ENCODE measurements at places on chromosomes 12 and 14.

- DNase-seq: no peak
Measured at GRCh38 chr14:104574978-104575583, 4.5 kb upstream of the C14orf180 start.

GRCh38 chr12:107322063-107322462 is 228.7 kb upstream of the CRY1 start:
- peak; percentile 22 for DNase-seq

DNA sequence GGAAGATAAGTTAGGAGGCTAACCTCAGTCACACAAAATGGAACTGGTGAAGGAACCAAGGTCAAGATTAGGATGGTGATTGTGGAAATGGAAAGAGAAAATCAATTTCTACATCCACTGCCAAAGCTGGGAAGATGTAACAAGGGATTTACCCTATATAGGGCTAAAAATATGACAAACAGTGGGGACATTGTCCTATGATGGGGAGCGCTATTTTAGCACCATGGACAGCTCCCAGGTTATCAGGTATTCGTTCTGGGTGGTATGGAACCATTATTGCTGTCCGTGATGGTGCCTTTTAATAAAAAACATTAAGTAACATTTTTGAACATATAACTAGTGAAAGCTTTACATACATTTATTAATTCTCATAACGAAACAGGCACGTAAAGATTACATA is 124.0 kb downstream of the NDUFA12 start:
- DNase-seq: no peak

GRCh38 chr14:67393689-67394088 is 18.3 kb downstream of the PLEK2 start:
- DNase-seq: no peak

DNA sequence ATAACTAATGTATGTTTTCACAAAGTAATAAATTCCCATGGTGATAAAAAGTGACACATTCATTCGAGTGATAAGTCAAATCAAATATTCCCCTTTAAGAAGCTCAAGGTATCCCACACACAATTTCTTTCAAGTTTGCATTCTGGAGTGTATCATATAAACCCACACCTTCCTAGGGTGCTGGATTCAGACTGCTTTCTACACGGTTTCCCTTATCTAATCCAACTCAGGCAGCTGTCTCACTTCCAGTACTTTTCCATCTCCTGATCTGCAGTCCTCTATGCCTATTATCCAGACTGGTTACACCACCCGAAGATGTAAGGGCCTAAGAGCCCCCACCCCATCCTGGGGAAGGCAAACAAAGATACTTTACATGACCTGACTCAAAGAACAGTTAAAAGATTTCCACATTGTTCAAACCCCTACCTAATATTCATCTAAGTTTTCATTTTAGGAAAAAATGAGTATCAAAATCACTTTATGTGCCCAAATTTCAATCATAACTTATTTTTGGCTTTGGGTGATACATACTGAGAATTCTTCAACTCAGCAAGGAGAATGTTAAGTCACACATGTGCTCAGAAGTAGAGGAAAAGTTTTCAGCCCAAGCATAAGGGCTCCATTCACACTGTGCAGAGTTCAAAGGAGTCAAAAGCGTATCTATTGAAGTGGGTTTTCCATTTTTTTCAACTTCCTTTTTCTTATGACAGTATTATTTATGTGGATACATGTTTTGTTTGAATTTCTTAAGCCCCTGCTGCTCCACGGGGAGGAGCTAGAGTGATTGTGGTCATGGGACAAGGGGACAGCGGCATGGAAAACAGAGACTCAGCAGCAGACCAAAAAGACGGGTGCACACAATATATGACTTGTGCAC is 41.8 kb downstream of the CORO1C start:
- peak; percentile 75 for DNase-seq

DNA sequence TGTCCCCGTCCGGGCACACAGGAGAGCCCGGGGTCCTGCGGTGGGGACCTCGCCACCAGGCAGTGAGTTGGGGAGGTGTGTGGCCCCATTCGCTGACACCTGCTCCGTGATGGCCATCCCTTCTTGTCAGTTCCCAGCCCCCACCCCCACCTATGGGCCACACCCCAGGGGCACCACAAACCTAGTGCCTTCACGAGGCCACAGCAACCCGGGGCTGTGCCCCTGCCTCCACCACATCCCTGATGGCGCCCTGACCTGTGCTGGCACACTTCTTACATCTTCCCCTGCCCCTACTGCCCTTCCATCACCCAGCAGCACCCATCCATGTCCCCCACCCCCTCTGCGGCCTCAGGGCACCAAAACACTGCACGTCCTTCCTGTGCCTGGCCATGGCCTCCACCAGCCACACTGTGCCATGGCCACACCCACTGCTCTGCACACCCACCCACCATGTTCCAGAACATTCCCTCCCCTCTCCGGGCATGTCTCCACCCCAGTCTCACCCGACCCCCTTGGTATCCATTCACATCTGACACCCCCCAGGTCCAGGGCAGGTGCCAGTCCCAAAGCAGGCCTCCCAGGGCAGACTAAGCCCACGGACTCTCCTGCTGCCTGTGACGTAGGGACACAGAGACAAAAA is 24.4 kb downstream of the JAG2 start:
- no peak for DNase-seq

DNA sequence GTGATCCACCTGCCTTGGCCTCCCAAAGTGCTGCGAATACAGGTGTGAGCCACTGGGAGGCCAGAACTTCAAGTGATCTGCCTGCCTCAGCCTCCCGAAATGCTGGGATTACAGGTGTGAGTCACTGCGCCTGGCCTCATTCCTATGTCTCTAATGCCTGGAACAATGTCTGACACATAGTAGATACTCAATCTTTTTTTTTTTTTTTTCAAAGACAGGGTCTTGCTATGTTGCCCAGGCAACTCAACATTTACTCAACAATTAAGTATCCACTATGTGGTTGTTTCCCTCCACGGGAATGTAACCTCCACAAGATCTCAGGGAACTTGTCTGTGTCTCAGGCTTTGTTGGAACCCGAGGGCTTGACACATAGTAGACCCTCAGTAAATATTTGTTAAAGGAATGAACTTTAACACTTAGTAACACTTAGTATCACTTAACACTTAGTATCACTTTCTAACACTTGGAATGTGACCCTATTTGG is 3.0 kb upstream of the TMEM120B start:
- DNase-seq: no peak

DNA sequence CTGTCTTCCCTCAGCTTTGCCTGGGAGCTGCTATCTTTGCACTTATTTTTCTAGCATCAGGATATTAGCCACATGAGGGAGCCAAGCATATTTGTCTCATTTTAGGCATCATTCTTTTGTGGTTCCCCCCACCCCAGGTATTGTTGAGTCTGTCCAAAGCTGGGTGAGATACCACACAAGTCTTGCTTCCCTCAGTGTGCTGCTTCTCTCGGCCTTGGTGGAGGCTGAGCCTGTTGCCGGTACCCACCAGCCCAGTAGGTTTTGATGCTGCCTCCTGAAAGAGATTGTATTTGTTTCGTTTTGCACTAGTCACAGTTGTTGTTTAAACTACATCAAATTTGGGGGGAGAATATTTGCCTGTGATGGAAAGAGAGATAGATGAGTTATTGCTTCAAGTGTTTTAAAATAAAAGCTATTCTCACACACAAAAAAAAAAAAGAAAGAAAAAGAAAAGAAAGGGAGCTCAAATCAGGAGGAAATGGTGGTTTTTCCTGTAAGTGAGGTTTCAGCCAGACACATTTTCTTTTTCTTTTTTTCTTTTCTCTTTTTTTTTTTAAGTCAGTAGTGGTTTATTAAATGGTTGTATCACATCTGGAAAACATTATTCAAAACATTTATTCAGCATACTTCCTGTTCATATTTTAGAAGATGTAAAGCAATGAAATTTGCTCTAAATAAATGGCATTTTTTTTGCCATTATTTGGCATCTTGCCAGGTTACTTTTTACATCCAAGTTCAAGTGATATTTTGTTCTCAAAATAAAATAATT is 58.5 kb downstream of the SLC4A8 start:
- no peak for DNase-seq

DNA sequence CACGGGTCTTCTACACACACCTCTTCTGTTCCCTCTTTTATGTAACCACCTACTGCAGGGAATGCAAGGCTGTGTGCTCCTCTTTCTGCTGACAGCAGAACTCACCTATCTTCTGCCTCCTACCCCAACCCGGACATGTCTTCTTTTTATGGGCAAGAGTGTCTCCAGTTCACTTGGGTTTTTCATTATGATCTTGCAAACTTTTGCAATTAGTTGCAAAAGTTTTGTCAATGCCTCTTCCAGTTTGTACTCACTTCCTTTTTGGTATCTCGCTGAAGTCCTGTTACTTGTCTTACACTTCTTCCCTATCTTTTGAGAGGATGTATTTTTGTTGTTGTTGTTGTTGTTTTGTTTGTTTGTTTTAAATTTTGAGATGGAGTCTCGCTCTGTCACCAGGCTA is 50.6 kb downstream of the DRAM1 start:
- no peak for DNase-seq

- no peak for DNase-seq
Measured at GRCh38 chr12:102865821-102866615, 51.0 kb downstream of the PAH start.

DNA sequence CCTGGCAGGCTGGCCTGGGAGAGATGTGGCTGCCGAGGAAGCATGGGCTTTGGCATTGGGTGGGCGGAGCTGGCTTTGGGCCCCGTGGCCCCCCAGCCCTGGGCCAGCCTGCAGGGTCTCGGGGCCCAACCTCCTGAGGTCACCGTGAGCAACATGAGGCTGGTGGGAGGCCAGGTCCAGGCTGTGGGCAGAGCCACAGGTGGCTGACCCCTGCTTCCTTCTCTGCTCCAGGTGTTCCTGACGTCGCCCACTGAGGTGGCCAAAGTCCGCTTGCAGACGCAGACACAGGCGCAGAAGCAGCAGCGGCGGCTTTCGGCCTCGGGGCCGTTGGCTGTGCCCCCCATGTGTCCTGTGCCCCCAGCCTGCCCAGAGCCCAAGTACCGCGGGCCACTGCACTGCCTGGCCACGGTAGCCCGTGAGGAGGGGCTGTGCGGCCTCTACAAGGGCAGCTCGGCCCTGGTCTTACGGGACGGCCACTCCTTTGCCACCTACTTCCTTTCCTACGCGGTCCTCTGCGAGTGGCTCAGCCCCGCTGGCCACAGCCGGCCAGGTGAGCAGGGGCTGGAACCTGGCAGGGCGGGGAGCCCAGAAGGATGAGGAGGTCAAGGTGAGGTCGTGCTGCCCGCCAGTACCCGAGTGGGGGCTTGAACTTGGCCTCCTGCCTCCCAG is 5.5 kb downstream of the SLC25A47 start:
- DNase-seq: no peak

DNA sequence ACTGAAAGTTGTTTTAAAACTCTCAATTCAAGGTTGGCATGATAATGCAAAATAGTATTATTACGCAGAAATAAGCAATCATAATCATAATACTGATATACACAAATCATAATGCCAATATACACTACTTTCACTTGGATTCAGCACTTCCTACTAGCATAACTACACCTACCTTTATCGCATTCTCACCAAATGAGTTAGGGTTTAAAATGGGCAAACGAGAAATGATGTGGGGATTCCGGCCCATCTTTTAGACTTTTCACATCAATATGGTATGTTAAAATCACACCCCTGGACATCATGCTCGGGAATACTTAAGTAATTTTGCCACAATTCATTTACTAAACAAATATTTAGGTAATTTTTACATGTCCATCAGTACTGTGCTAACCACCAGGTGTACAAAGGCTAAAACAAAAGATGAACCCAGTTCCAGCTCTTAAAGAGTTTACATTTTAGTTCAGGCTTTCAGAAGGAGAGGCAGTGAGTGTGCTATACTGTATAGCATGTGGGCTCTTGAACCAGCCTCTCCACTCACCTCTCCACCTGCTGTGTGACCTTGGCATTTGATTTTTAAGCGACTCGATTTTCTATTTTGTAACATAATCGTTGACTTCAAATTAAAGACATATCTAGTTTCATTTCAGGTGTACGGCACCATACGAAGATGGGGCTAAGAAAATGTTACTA is 1.1 kb upstream of the USP15 start:
- no peak for DNase-seq

GRCh38 chr12:111927346-111927745 is 85.3 kb downstream of the MAPKAPK5 start:
- DNase-seq: no peak

GRCh38 chr14:98956181-98956580 is 315.8 kb downstream of the BCL11B start:
- DNase-seq: no peak

DNA sequence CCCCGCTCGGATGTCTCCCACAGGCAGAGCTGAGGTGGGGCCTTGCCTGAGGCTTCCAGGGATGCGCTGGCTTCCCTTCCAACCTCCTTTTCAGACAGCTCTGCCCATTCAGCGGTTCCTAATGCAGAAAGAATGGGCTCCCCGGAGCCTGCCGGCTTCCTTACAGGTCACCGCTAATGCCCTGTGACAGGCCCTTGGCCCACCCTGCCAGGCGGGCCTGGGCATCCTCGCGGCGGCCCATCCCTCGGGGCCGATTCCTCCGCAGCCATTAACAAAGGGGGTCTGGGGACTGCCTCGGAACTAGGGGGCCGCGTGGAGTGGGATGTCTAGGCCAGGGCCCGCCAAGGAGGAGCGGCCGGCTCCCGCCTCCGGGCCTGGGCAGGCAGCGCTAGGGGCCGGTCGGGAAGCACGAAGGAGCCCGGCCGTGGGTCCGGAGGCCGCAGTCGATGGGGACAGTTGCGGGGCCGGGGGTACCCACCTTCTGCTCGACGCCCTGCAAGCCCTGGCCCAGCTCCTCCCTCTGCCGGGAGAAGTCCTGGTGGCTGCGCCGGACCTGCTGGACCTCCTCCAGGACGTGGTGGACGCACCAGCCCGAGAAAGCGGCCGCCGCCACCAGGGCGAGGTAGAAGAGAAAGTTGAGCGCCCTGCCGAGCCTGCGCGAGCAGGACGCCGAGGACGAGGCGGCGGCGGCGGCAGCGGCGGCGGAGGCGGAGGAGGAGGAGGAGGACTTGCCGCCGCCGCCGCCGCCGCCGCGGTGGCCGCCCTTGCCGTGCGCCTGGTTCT is 738 bp downstream of the CKAP4 start:
- DNase-seq: no peak

DNA sequence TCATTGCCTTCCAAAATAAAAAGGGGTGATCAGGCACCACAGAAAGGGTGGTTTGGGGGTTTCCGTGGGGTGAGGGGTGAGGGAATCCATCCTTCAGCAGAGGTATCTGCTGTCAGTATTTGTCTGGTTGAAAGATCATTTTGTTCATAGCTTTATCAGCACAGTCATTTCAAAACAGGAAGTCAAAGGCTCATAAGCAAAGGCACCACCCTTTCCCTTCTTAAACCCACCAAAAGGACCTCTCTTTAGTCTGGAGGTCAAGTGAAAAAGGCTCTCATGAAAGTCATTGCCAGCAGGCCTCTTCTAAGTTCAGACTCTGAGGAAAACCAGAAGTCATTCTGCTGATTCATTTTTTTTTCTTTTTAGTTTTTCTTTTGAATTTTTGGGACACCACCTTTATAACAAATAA is 6.2 kb downstream of the CHST11 start:
- peak; percentile 25 for DNase-seq

GRCh38 chr14:69300601-69301221 is 40.8 kb downstream of the GALNT16 start:
- DNase-seq: no peak

GRCh38 chr12:1875608-1876007 is 42.8 kb downstream of the CACNA2D4 start:
- DNase-seq: no peak
